ENCODE measurements at places on chromosomes 2 and 18.

DNA sequence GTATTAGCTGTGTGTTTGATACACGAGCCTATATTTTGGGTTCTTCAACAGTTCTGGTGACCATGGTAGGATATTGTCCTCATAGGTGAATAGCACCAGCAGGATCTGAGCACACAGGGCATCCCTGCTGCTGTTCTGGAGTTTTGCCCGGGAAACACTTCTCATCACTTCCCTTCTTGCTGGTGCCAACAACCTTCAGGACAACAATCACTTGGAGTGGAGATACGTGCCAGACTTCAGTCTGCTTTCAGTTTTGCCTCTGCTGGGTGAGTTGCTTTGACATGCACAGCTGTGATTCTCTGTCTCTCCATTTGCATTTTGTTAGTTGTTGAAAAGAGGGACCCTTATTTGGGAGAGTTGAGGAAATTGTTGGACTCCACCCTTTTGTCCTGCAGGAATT is 1347.2 kb upstream of the DDX18 start:
- DNase-seq = no peak

- DNase-seq = no peak
These were observed 102.9 kb upstream of the ARL5A start for GRCh38 chr2:151931030-151931611.

DNA sequence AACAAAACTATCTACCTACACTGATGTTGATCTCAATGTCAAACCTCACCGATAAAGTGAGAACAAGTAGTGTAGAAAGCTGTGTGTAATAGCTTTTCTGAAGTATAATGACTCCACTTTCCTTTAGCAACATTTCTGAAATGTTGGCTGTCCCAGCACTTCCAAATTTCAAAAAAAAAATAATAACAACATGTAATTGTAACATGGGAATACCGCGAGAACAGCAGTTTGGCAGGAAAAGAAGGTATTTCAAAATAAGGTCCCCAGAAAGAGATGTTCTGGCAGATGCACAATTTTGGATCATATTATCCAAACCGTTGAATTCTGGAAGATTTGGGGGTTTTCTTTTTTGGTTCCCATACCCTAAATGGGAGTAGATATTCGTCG is 352.0 kb downstream of the ARHGAP15 start:
- no peak for DNase-seq

GRCh38 chr2:172252154-172252553 is 149.5 kb upstream of the DLX2 start:
- no peak for DNase-seq

DNA sequence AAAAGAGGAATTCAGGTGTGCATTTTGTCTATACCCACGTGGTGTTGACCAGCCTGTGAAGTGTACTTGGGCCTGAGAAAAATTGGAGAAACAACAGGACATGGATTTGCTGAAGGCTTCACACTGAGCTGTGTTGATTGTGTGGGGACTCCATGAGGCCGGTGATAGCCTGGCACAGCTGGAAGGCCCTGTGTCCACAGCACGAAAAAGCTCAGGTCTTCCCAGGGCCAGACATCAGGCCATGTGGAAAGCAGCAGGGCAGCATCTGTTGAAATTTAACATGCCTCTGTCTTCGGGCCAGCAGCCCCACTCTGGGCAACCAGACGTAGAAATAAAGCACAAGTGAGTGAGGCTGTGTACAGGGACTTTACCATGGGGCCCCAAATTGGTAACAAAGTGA is 84.1 kb downstream of the HS6ST1 start:
- no peak for DNase-seq

- no peak for DNase-seq
These were observed 729.3 kb downstream of the DPP10 start for GRCh38 chr2:115171751-115172150.

DNA sequence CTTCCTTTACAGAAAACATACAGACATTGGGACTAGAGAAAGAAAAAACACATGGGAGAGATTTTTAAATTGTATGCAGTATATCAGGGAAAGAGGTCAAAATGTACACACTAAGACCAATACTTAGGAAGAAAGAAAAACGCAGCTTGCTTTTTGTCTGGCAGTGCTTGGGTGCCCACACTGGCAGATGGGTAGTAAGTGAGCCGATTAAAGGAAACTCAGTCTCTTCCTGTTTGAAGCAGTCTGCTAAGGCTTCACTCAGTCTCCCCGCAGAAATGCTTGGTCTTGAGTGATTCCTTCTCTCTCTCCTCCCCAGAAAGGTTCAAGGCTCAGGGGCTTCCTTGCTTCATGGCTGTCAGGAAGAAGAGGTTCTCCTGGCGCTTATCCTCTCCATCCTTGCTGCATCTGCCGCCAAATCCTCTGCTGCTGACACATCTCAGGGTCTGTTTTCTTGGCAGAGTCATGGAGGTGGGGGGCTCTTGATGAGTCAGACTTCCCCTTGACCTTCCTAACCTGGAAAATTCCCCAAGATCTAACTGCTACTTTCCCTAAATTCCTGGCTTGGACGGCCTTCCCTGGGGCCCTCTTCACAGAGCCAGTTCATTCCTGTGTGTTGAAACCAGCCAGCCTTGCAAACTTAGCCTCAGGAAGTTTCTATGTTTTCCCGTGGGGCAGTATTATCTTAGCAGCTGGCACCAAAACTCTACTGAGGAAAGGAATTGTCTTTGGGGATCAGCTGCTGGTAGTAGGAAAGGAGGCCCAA is 10.5 kb upstream of the TMSB10 start:
- no peak for DNase-seq

GRCh38 chr2:150129921-150130575 is 357.4 kb downstream of the RND3 start:
- no peak for DNase-seq

DNA sequence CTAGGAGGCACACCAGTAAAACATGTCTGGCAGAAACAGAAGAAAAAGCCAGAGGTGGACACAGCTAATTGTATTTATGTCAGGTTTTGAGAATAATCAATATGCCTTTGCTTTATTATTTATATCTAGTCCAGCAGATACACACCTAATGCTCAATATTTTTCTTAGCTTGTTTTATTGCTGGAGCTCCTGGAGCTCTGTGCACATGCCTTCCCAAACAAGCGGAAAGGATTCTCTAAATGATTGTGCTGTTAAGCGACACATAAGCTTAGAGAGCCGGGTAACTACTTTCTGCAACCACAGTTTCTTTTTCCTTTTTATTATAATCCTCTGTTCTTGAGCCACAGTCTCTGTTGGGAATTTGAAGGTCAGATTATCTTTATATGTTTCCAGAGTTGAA is 177.3 kb upstream of the ST6GAL2 start:
- no peak for DNase-seq

- no peak for DNase-seq
These were observed 423.6 kb upstream of the CHST9 start for GRCh38 chr18:27608742-27609141.

GRCh38 chr18:21167641-21168377 is 56.2 kb upstream of the ROCK1 start:
- DNase-seq = no peak

DNA sequence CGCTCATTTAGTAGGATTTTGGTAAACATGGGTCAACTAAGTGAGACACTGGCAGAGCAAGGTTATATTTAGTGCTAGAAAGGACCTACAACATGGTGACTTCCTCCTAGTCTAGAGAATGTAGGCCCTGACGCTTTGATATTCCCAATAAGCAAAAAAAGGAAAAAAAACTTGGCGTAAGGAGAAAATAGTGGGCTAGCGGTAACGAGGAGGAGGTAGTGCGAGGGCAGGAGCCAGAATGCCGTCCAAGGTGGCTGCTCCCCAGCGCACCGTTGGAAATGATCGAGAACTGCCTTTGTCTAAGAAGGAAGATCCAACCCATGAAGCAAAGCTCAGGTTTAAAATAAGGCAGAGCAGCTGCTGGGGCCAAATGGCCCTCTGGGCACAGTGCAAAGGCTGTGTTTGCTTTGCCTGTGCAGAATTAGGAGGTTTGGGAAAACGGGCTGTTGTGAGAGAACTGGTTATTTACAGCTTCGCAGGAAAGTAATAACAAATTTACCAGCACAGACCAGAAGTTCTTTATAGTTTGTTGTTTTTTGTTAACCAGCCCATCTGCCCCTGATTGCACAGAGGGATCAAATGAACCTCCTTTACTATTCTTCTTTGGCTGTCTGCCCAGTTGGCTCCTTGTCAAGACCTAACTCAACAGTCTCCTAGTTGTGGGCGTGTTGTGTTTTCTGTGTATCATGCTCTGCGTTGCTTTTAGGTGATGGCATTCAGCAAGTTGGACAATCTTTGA is 86.6 kb downstream of the ITGB1BP1 start:
- no peak for DNase-seq

- DNase-seq = no peak
These were observed 587.3 kb upstream of the ID2 start for GRCh38 chr2:8094526-8094925.

- no peak for DNase-seq
These were observed 43.4 kb downstream of the NMS start for GRCh38 chr2:100513650-100514049.

GRCh38 chr2:212154477-212154878 is 384.1 kb downstream of the ERBB4 start:
- no peak for DNase-seq

DNA sequence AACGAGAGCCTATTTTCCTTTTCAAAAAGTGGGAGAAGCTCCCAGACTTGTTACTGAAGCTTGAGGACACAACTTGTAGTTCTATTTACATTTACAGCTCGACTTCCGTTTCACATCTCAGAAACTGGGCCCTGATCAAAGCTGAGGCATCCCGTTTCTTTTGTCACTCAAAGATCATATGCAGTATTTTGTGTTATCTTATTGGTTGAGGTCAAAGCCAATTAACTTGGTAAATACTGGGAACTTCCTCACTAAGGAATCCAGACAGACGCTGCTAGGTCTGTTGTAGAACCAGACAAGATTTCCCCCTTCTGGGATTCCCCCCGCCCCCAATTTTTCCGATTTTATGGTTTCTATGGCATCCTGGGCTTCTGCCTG is 50.3 kb downstream of the TSN start:
- DNase-seq = no peak

GRCh38 chr2:78979380-78980151 is 45.9 kb upstream of the REG3G start:
- DNase-seq = no peak

DNA sequence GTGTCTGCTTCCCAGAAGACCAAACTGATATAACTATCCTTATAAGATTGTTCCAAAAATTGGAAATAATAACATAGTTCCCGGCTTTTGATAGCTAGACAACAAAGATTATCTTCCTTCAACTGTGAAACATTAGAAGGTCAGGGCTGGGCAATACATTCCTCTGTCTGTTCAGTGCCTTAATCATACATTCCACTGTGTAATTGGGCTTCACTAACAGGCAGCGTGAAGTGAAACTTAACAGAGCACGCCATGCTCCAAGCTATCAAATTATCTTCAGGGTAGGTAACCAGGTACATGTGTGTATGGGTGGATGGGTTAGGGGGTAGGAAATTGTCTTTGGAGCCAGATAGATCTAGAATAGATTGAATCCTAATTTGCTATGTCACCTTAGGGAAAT is 23.5 kb upstream of the ARL5A start:
- DNase-seq = no peak

DNA sequence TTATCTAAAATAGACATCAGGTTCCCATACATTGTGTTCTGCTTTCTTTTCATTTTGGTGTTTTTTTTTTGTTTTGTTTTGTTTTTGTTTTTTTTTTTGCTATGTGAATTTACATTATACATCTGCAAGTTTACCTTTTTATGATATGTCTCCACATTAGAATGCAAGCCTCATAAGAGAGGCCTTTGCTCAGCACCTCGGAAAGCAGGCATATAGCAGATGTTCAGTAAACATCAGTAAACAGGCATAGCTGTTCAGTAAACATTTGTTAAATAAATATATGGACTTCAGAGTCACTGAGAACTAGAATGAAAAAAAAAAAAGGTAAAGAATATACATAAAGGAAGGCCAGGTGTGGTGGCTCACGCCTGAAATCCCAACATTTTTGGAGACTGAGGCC is 405.3 kb downstream of the ERBB4 start:
- DNase-seq = no peak
